ENCODE measurements at places on chromosomes 4 and X.

DNA sequence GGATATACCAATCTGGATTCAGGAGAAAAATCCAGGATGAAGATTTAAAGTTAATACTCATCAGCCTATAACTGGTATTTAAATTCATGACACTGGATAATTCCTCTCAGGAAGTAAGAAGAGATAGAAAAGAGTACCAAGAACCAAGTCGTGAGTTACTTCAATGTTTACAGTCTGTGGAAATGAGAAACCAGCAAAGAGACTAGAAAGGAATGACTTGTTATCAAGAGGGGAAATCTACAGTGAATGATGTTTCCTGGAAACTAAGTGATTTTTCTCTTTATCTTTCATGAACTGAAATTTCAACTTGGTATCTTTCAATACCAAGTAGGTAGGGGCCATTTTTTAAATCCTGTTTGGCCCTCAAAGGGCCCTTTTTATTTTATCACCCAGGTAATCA, 217.9 kb upstream of the AFF2 start:
- no peak for DNase-seq

- no peak for DNase-seq
Measured at GRCh38 chr4:157023941-157024340, 52.0 kb upstream of the GLRB start.

GRCh38 chr4:152200511-152201333, 335.2 kb downstream of the FBXW7 start:
- no peak for DNase-seq

GRCh38 chr4:29336861-29337260, 1383.3 kb upstream of the PCDH7 start:
- DNase-seq = no peak

- DNase-seq = no peak
Measured at GRCh38 chr4:120839974-120840751, 82.4 kb downstream of the PRDM5 start.

Data from colonic mucosa (tissue), 4 donors.